Activated naive CD4-positive, alpha-beta T cell (primary cell): ENCODE measurements at places on chromosomes 12 and 14.

DNA sequence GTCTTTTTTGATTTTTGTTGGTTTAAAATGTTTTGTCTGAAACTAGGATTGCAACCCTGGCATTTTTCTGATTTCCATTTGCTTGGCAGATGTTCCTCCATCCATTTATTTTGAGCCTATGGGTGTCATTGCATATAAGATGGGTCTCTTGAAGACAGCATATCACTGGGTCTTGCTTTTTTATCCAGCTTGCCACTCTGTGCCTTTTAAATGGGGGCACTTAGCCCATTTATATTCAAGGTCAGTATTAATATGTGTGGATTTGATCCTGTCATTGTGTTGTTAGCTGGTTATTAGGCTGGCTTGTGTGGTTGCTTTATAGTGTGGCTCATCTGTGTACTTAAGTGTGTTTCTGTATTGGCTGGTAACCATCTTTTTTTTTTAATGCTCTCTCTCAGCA lies 139.6 kb downstream of the CEP83 start:
- no peak for DNase-seq

DNA sequence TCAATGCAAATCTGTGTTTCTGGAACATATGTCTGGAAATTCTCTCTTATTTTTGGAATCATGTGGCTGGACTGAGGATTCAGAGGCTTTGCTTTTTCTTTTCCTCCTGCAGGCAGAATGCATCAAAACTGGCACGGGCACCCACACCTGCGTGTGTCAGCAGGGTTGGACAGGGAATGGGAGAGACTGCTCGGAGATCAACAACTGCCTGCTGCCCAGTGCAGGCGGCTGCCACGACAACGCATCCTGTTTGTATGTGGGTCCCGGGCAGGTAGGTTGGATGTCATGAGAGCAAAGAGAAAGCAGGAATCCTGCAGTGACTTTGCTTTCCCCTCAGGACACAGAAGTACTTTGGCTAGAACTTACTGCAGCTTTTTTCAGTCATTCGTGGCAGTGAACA lies 90.3 kb downstream of the STAB2 start:
- DNase-seq: no peak

- DNase-seq: no peak
Observed at GRCh38 chr12:19410629-19411185, 28.6 kb upstream of the AEBP2 start.

GRCh38 chr14:28059254-28059653 lies 707.3 kb upstream of the FOXG1 start:
- no peak for DNase-seq

DNA sequence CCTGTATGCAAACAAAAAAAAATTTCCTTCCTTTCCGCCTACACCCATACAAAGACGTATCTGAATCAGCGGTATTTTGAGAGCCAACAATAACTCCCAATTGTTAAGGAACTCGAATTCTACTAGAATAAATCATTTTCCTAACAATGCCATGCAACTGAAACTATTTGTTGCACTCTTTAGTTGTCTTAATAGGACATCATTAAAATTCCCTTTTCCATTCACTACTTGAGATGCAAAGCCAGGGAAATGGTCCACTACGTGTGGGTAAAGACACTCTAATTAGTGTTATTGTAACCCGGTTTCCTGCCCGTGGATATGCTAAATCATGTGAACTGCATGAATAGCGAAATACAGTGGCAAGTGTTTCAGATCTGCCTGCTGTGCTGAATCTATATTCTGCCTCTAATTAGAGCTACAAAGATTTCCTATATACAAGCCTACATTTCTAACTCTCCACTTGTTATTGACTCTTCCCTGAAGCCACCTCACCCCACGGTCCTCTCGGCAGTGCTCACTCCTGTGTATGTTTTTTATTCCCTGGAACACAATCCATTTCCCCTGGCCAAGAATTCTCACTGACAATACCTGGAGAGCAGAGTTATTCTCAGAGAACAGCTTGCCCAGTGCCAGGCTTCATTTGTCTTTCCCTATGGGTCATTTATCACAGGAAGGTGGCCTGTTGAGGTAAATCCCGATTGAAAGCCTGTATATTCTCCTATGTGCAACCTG lies 168.3 kb downstream of the PAWR start:
- no peak for DNase-seq

- peak; percentile 31 for DNase-seq
Observed at GRCh38 chr12:51721282-51721940, 127.1 kb downstream of the FIGNL2 start.

GRCh38 chr12:29204521-29204920 lies 55.4 kb downstream of the FAR2 start:
- no peak for DNase-seq

DNA sequence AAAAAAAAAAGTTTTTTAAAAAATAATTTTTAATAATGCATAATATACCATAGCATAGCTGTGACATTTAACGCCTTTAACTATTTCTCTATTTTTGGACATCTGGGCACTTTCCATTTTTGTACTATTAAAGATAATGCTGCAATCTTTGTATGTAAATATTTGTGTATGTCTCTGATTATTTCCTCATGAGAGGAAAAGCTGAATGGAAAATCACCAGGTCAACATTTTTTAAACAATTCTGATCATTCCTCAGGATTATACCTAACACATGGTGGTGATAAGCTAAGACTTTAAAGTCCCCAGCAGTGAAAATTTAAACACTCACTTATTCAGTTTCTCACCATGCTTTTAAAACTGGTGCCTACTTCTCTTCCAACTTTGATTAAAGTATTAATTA lies 31.3 kb upstream of the NR1H4 start:
- no peak for DNase-seq

- DNase-seq: no peak
Observed at GRCh38 chr12:14828892-14829291, 14.4 kb downstream of the ART4 start.

DNA sequence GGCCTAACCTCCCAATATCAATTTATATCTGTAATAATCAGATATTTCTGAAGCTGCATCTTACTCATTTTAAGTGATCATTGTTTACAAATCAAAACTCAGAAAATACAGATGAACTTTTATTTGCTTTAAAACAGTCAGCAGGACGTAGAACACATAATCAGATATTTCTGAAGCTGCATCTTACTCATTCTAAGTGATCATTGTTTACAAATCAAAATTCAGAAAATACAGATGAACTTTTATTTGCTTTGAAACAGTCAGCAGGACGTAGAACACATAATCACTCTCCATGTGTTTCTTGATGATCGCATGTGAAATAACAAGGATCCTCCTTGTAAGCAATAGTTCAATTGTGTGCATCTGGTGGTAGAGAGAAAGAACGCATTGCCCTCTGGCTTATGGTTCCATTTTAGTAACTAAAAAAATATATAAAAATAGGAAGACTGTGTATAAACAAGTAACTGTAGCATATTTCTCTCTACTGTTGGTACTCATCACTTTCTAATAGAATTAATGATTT lies 15.0 kb upstream of the TMTC2 start:
- DNase-seq: no peak

DNA sequence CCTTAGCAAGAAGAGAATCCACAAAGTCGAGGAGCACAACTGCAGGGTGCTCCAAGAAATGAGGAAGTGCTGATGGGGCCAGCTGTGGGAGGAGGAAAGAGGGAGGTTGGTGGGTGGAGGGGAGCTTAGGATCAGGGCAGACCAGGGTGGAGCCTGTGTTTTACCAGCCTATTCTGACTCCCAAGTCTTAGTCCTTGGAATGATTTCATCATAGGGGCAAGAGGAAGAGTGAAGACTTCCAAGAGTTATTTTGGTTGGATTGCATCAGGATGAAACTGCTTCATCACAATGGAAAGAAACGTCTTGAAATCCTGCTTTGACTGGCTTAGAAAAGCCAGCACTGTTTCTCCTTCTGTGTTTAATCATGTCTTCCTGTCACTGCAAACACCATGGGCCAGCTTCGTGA lies 194.0 kb downstream of the DPF3 start:
- no peak for DNase-seq

DNA sequence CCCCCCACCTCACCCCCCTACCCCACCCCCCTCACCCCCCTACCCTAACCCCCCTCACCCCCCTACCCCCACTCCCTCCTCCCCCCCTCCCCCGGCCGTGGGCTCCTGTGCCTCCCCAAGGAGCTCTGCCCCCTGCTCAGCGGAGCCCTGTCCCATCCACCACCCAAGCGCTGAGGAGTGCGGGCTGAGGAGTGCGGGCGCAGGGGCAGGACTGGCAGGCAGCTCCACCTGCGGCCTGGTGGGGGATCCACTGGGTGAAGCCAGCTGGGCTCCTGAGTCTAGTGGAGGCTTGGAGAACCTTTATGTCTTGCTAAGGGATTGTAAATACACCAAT lies 2.3 kb upstream of the JPH4 start:
- DNase-seq: no peak

- DNase-seq: no peak
Observed at GRCh38 chr12:130240831-130241590, 78.7 kb downstream of the FZD10 start.

- no peak for DNase-seq
Observed at GRCh38 chr14:38663382-38663781, 407.5 kb upstream of the CLEC14A start.

- no peak for DNase-seq
Observed at GRCh38 chr12:108235197-108235984, 103.7 kb downstream of the CMKLR1 start.

DNA sequence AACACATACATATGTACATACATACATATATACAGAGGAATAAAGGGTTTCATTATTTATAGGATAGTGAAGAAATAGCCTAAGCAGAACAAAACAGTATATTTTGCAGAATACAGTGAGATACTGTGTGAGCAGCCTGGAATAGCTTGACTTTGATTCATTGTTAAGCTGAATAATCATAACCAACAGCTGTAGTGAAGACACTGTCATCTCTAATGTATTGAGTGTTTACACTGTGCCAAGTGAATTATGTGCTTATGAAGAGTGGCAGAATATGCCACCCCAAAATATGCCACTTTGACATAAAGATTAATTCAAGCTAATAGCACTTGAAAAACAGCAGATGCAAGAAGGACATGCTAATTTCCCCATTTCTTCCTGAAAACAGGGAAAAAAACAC lies 48.2 kb upstream of the LRFN5 start:
- no peak for DNase-seq

- peak; percentile 8 for DNase-seq
Observed at GRCh38 chr12:114684098-114684869, at the start of gene TBX3. TSS of gene TBX3 (minus strand) at chr12:114684175. CDS start at chr12:114683200, 975 bp downstream.

DNA sequence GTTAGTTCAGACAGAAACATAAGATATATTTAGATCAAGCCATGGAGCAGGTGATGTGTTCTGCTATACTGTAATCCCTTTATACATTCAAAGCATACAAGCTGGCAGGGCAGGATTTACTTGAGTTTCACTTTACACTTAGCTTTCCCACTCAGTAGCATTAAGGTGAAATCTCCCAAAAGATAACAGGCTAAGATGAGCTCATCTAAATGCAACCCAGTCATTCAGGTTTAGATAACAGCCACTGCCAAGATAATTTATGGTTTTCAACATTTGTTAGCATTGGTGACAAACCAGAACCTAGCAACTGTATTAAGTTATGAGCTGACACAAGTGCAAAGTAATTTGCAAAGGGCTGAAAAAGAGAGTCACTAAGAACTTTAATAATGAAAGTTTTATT lies 925.1 kb upstream of the ATXN7L3B start:
- no peak for DNase-seq

DNA sequence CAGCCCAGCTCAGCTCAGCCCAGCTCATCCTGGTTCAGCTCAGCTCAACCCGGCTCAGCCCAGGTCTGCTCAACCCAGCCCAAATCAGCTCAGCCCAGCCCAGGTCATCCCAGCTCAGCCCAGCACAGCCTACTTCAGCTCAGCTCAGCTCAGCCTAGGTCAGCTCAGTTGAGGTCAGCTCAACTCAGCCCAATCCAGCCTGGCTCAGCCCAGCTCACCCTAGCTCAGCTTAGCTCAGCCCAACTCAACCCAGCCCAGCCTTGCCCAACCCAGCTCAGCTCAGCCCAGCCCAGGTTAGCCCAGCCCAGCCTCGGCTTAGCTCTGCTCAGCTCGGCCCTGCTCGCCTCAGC lies 332.3 kb downstream of the TMEM121 start:
- DNase-seq: no peak

DNA sequence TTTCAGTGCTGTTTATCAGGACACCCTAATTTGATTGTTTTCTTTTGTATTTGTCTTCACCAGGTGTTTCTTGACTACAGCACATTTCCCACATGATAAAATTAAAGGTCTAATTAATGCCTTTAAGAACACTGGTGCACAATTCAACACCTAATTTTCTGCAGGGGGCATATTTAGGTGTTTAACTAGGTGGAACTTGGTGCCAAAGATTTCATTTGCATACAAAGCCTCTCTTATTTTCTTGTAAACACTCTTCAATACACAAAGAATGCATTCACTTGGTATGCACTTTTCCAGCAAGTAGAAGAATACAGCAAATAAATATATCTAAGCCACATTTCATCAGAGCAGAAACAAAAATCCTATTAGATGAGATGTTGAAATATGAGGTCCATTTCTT lies 646.2 kb upstream of the FOXG1 start:
- no peak for DNase-seq

DNA sequence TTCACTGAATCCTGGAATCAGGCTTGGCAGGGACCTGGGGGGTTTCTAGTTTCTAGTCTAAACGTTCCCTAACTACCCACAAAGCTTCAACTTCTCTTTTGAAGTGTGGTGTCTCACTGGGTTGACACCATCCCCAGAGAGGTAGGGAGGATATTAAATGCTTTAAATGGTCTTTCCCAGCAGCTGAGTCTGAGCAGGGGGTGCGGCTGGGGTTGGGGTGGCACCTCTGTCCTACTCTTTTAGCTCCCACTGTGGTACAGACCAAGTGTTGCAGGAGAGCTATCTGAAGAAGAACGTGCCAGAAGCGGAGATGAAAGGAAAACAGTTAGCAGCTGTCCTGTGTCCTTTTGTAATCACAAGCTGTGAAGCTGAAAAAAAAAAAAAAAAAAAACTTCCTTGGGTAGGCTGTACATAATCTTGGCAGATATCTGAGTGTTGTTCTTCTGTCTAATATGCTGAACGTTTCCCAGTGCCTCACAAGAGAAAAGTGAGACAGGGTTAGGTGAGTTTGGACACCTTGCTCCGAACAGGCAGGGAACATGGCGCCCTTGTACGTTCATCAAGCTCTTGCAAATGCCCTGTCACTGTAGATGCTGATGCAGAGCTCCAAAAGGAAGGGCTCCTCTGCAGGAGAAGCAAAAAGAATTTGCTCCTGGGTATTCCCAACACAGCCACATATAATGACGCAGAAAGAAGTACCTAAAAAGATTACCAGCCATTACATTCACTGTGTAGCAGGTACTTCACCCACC lies 447.2 kb downstream of the APAF1 start:
- DNase-seq: no peak

DNA sequence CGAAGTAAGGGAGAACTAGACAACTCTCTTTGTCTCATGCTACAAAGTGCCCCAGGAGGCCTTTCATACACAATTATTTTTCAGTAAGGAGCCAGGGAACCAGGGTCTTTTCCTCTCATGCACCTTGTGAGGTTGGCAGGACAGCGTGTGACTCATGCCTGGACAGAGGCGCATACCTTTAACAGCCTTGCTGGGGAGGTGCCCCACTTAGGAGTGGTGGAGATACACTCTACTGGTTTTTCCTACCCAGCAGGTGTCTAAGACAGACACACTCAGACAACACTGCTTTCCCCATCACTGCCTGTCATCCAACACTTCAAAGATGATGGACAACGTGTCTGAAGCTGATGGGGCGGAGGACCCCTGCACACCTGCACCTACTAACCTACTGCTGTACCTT lies 49.1 kb downstream of the B4GALNT3 start:
- no peak for DNase-seq

GRCh38 chr14:100317389-100317788 lies 5.8 kb upstream of the SLC25A47 start:
- DNase-seq: no peak
